CD4-positive, alpha-beta T cell treated with Interleukin-21 for 1 hour (primary cell): ENCODE measurements at places on chromosomes 7 and 10.

DNA sequence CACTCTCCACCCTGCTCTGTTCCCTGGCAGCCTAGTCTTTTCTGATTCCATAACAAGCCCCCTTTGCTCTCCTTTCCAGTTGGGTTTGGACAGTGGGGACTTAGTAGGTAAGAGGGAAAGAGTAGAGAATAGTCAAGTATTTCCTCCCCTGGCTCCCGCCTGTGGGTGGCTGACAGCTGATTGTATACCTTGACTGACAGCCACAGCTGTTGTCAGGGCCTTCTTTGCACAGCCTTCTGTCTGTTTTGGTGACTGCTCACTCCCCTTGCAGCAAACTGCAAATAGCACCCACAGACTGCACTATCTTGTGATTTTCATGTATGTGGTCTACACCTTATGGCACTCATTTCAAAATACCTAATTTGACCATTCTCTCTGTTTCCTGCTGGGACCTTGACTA, 486.3 kb downstream of the ACTR3B start:
- DNase-seq = no peak

- DNase-seq = peak; percentile 27
Measured at GRCh38 chr10:7424315-7424714, 13.5 kb upstream of the SFMBT2 start.

DNA sequence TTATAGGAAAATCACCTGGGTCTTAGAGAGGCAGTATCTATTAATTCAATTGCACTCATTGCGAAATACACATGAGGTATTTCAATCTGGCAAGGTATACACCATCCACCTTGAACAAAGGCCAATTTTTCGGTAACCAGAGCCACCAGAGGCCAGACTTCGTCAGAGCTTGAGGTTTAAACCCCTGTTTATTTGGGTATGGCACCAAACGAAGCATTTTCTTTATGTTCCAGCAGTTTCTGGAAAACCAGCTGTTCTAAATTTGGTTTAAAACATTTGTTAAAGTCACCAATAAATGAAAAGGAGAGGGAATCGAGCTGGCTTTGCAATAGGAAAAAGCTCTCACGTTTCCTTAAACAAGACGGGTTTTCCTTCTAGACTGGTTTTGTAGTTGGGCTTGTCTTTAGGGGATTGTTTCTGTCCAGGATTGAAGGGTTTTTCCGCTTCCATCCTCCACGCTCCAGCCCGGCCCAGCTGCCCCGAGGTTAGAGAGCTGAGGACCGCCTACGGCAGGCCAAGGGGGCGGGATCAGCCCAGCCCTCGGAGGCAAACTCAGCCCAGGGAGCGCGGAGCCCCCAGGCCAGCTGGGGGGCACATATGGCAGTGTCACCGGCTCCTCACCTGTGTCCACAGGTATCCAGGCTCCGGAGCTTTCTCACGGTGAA, 539.4 kb upstream of the MGMT start:
- DNase-seq = no peak

DNA sequence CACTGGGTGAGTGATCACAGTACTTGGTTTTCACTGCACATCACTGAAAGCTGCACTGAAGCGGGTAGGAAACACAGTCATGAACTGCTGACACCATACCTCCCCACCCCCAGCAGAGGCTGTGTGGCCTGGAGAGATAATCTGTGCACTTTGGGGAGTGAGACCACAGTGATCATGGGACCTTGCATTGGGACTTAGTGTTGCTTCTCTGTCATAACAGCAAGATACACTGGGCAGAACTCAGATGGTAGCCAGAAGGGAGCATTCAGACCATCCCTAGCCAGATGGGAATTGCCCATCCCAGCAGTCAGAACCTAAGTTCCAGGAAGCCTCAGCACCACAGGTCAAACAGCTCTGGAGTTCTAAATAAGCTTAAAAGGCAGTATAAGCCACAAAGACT, 346.4 kb upstream of the TMEM229A start:
- no peak for DNase-seq

DNA sequence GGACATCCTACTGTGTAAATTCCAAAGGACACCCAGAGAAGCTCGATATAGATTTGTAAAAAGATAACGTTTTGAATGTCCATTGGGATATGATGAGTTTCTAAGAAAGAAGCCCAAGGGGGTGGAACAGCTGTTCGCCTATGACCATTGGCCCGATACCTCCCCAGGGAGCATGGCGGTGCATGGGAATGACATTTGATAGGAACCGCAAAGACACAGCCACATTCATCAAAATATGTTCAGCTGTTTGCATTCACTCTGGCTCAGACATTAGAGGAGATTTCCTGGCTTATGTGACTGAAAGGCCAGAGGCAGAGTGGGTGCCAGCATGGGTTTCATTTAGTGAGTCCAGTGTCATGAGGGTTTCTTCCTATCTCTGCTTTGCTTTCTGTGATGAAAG, 56.0 kb upstream of the BAIAP2L1 start:
- no peak for DNase-seq

- no peak for DNase-seq
Measured at GRCh38 chr10:7457478-7458316, 46.9 kb upstream of the SFMBT2 start.

DNA sequence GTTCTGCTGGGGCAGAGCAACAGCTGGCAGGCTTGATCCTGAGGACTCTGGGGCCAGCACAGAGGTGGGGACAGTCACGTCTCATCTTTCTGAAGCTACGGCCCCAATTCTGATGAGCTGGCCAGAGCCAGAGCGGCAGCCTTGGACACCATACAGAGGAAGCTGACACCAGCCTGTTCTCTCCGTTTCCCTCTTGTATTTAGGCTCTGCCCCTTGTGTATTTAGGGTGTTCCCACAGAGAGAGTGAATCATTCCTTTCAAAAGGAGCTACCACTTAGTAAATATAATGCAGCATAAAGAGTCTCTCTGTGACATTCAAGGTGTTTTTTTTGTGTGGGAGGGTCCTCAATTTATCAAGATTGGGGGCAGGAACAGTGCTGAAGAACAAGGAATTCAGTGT, 109.2 kb downstream of the ZNF248 start:
- DNase-seq = no peak

GRCh38 chr7:113267271-113267670, 148.9 kb upstream of the SMIM30 start:
- DNase-seq = no peak

DNA sequence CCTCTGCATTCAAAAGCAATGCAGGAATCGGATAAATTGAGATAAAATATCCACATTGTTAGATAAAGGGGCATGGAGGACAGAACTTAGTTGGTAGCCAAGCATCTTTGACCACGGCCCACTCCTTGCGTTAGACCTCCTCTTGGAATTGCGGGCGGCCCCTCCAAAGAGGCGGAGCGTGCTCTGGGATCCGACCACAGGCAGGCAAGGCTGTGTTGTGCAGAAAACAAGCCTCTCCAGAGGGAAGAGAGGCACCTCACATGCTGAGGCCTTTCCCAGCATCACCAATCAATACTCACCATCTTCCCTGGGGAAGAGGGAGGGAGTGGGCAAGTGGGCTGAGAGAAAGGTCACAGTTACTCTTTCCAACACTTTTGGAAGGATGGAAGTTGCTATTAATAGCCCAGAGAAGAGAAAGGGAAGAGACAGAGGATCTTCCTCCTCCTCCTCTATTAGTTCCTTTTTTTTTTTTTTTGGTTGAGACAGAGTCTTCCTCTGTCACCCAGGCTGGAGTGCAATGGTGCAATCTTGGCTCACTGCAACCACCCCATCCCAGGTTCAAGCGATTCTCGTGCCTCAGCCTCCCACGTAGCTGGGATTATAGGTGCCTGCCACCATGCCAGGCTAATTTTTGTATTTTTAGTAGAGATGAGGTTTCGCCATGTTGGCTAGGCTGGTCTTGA, 49.7 kb upstream of the NRF1 start:
- DNase-seq = no peak

- DNase-seq = no peak
Measured at GRCh38 chr10:95325863-95326262, 35.1 kb upstream of the PDLIM1 start.

DNA sequence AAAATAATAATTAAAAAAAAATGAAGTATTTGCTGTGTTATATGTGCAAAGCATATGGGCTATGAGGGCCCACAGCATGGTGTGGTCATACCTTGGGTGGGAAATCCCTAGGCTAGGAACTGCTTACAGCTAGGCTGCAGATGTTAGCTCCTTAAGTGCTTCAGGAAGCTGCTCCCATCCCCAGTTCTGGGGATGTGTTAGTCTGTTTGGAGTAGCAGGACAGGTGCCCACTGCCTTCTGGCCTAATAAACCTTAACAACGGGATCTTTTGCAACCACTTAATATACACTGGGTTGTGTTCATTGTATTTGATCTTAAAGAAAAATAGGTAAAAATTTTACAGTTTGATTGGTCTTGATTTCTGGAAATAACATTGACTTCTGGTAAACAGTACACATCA, 46.3 kb downstream of the HK1 start:
- no peak for DNase-seq

GRCh38 chr10:3616880-3617279, 168.1 kb downstream of the KLF6 start:
- no peak for DNase-seq

- no peak for DNase-seq
Measured at GRCh38 chr10:99537086-99537988, 4.6 kb downstream of the NKX2-3 start.

DNA sequence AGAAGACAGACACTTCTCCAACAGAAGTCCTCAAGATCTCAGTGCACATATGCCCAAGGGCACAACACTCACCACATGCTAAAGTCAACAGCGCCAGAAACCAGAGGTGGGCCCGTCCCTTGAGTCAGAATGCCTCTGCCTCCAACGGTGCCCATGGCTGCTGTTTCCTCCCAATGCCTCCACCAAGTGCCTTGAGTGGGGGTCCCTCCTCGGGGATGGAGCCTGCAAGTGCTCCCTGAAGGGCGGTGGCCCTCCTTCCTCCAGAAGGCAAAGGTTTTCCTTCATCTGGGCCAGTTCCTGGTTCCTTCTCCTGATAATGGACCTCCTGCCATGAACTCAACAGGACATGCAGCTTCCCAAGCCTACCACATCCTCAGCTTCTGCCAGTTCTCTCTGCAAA, 58.5 kb downstream of the TNS3 start:
- DNase-seq = no peak

DNA sequence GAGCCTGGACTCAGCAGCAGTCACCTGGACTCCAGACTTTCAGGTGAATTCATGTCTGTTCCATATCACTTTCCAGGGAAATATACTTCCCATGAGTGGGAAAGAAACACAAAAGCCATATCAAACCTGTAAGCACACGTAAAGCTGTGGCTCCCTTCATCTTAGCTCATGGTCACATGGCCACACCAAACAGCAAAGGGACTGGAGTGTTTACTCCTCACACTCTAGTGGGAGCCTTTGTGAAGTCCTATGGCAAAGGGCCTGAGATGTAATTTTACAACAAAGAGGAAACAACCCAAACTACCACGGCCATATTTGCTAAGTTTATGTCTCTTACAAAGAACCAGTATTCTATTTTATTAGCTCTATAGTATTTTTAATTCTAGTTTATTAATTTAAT, 16.3 kb downstream of the SFTPA1 start:
- DNase-seq = no peak

DNA sequence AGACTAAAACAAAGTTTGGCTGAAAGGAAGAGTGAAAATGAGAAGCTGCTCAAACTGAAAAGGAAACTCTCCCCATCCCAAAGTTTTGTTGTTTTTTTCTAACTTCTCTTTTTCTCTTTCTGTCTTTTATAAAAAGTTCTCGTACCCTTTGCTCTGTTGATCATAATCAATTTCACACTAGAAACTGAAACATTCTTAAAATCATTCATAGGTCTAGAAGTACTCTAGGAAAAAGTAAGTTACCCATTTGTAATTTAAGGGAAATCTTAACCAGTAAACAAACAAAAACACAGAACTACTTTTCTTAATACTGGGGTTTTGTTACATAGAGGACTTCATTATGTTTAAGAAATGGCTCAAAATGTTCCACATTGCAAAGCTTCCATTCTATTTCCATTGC, 339.8 kb downstream of the SEMA3D start:
- no peak for DNase-seq

DNA sequence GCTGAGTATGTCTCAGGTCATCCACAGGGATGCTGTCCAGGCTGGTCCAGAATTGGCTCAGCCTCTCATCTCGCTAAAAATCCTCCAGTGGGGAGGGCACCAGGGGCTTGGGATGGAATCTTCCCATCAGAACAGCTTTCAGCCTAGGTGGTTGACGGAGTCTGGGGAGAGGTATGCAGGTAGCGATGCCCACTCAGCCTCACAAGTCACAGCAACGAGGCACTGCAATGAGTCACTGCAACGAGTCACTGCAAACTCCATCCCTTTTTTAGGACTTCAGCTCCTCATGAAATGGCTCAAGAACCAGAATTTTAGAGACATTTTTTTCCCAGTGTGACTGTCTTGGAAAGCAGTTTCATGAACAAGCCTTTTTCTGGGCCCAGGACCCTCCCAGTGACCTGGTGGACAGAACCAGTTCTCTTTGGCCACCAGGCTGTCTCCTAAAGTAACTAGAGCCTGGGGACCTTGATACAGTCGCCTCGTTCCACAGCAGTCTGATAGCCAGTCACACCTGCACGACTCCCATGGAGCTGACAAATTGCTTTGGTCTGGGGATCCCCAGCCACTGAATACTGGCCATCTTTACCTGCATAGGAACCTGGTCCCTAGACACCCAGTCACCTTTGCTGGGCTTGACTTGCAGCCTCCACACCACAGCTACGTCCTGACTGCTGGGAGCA, 41.3 kb upstream of the PPP2R2D start:
- DNase-seq = no peak

DNA sequence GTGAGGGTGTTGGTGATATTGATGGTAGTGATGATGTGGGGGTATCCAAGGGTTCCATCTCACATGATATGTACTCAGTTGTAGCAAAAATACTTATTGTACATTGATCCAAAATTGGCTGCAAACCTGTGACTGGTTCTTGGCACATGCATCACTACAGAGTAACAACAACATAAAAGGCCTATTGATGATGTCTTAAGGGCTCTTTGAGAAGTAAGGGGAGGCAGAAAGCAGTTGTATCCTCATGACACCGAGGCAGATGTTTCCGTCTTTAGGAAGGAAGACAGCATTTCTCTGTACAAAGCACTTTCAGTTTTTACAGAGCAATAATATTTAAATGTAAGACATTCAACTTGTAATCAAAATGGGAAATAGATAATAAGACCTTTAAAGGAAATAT, 34.5 kb downstream of the NRG3 start:
- no peak for DNase-seq

- DNase-seq = peak; percentile 40
Measured at GRCh38 chr10:32650246-32650655, 204.3 kb downstream of the CCDC7 start.

DNA sequence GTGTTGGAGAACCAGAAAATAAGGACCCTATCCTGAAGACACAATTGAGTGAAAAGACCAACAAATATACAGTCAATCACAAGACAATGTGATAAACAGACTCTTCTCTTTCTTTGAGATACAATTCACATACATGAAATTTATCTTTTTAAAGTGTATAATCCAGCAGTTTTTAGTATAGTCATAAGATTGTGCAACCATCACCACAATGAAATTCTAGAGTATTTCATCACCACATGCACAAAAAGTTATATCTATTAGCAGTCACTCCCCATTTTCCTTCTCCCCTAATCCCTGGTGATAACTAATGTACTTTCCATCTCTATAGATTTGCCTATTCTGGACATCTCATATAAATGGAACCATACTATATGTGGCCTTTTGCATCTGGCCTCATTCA, 8.2 kb upstream of the SORBS1 start:
- DNase-seq = no peak
